ENCODE measurements at places on chromosomes 3 and 15. TPM values are rescaled to one million over a fixed set of nuclear protein-coding genes. Genes with fewer than 3 reads are reported as not detected.

Gene MRAS
- total RNA-seq: 482 TPM

Gene TERB2
- total RNA-seq: not detected

Gene TUSC7
- not detected for total RNA-seq

Gene P4HTM
- total RNA-seq: 35.9 TPM

Gene CLEC3B
- total RNA-seq: 0.75 TPM

Gene DPPA2
- not detected for total RNA-seq

Gene GOLGA6B
- total RNA-seq: 0.21 TPM

Gene ACKR4
- total RNA-seq: not detected

Gene CP
- not detected for total RNA-seq

Gene APOD
- 5.5 TPM for total RNA-seq

Gene CEMIP
- 17.2 TPM for total RNA-seq

Gene MAP2K5
- 5.6 TPM for total RNA-seq

Gene IMPDH2
- 275 TPM for total RNA-seq

Gene CCR8
- not detected for total RNA-seq

Gene GOLGA6D
- total RNA-seq: not detected

Gene LINGO1
- not detected for total RNA-seq

Gene IL5RA
- total RNA-seq: not detected

Measured in myocyte (in vitro differentiated cells).